ENCODE measurements at places on chromosomes 11 and 22. TPM values are rescaled to one million over a fixed set of nuclear protein-coding genes. Genes with fewer than 3 reads are reported as not detected.

FOSL1 gene
- 141 TPM for total RNA-seq

SCN4B gene
- 7.8 TPM for total RNA-seq

BBOX1 gene
- total RNA-seq = not detected

TSKU gene
- total RNA-seq = 68.0 TPM

PGM2L1 gene
- total RNA-seq = 1.7 TPM

RASGRP2 gene
- total RNA-seq = not detected

OR10AG1 gene
- total RNA-seq = not detected

PRR33 gene
- not detected for total RNA-seq

GGTLC2 gene
- total RNA-seq = not detected

MS4A1 gene
- total RNA-seq = not detected

TM7SF2 gene
- 18.6 TPM for total RNA-seq

CD3E gene
- total RNA-seq = not detected

MYH9 gene
- 693 TPM for total RNA-seq

MCHR1 gene
- 3.2 TPM for total RNA-seq

OR5B3 gene
- not detected for total RNA-seq

BDNF gene
- 0.08 TPM for total RNA-seq

KRTAP5-1 gene
- not detected for total RNA-seq

SCGB1D2 gene
- total RNA-seq = not detected

CARNS1 gene
- total RNA-seq = not detected

WNT7B gene
- 3.4 TPM for total RNA-seq

GGT5 gene
- total RNA-seq = 0.30 TPM

C11orf21 gene
- not detected for total RNA-seq

SCGB1C1 gene
- not detected for total RNA-seq

UPK3A gene
- total RNA-seq = not detected

LRRC4C gene
- not detected for total RNA-seq

ANO5 gene
- total RNA-seq = not detected

STK33 gene
- 1.1 TPM for total RNA-seq

OR8J3 gene
- not detected for total RNA-seq

SLC22A9 gene
- not detected for total RNA-seq

DERL3 gene
- total RNA-seq = 1.4 TPM

OR5A1 gene
- total RNA-seq = not detected

SMTNL1 gene
- total RNA-seq = not detected

SLC5A12 gene
- total RNA-seq = not detected

C1QTNF4 gene
- 0.08 TPM for total RNA-seq

MIOX gene
- total RNA-seq = not detected

TYR gene
- not detected for total RNA-seq

LGR4 gene
- 30.8 TPM for total RNA-seq

LAYN gene
- 38.8 TPM for total RNA-seq

OR5M8 gene
- total RNA-seq = not detected

ANKK1 gene
- total RNA-seq = 1.6 TPM

SNX15 gene
- 18.7 TPM for total RNA-seq

CAVIN3 gene
- 395 TPM for total RNA-seq

SYCE3 gene
- not detected for total RNA-seq

CCDC89 gene
- total RNA-seq = 0.76 TPM

LRP4 gene
- 9.6 TPM for total RNA-seq

RAG2 gene
- total RNA-seq = not detected

TMPRSS5 gene
- total RNA-seq = not detected

MMP12 gene
- not detected for total RNA-seq

ZNF280A gene
- total RNA-seq = not detected

PDE3B gene
- not detected for total RNA-seq

SHANK3 gene
- total RNA-seq = 5.2 TPM

UVRAG gene
- 7.7 TPM for total RNA-seq

GUCD1 gene
- 73.4 TPM for total RNA-seq

SYT8 gene
- total RNA-seq = 0.70 TPM

LTBP3 gene
- total RNA-seq = 24.9 TPM
